ENCODE measurements at places on chromosomes 7 and 10. TPM values are rescaled to one million over a fixed set of nuclear protein-coding genes. Genes with fewer than 3 reads are reported as not detected.

OPN4 gene
- not detected for total RNA-seq

CNTNAP2 gene
- total RNA-seq, result under 0.01 TPM

MYH16 gene
- total RNA-seq, result not detected

MMD2 gene
- not detected for total RNA-seq

HK1 gene
- 315 TPM for total RNA-seq

TMEM225B gene
- total RNA-seq, result 0.52 TPM
